ENCODE measurements at places on chromosomes 7 and 10.

- DNase-seq = peak; percentile 27
These were observed 86.9 kb upstream of the ZNF438 start for GRCh38 chr10:31118556-31118955.

GRCh38 chr10:105807935-105808587, 1167.0 kb downstream of the SORCS3 start:
- no peak for DNase-seq

DNA sequence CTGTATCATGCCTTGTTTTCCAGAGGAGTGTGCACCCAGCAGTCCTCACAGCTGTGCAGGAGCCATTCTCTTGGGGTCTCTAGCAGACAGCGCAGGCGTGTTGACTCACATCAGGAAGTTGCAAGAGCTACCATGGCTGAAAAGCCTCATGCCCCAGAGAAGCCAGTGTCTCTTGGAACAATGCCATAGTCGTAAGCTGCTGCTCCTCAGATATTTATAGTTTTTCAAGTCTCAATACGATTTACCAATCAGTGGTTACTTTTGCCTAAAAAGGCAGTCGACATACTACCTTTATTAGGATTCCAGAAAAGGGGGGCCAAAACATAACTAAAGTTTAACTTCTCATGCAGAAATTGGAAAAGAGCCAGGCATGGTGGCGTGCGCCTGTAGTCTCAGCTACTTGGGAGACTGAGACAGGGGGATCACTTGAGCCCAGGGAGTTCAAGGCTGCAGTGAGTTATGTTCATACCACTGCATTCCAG, 407.7 kb downstream of the PARD3 start:
- peak; percentile 27 for DNase-seq

GRCh38 chr10:112763916-112764520, 186.0 kb upstream of the TCF7L2 start:
- no peak for DNase-seq

GRCh38 chr10:113273181-113274163, 279.4 kb upstream of the HABP2 start:
- no peak for DNase-seq

GRCh38 chr7:155769701-155770100, 42.6 kb downstream of the SHH start:
- no peak for DNase-seq
